Frontal cortex (tissue), 4 donors: ENCODE measurements at places on chromosomes 4 and X.

- DNase-seq = no peak
These were observed 38.7 kb downstream of the PCGF3 start for GRCh38 chr4:744212-744841.

GRCh38 chrX:39576041-39576872 is 521.5 kb downstream of the BCOR start:
- DNase-seq = no peak

- no peak for DNase-seq
These were observed 7.2 kb upstream of the FAM9C start for GRCh38 chrX:13051529-13052172.

DNA sequence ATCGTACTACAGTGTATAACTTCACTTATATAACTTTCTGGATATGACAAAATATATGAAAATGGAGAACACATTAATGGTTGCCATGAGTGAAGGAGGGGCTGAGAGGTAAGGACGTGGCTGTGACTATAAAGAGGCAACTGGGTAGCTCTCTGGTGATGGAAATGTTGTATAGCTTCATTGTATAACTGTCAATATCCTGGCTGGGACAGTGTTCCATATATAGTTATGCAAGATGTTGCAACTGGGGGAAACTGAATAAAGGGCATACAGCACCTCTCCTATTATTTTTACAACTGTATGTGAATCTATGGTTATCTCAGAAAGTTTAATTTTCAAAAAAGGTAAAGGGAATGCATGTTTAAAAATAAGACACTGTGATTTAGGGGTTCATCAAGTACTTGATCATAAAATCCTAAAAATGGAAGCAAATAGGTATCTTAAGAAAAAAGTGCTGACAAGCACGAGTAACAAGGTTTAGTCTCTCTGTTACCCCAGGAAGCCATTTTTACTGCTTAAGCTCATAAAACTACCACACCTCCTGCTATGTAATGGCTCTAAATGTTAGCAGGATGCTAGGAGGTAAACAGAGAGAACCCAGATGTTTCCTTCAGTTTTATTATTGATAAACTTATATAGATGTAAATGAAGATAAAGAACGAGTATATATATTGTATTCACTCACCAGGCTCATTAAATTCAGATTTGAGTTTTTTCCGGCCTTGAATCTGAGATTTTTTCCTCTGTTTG is 34.0 kb downstream of the NAF1 start:
- DNase-seq = no peak

DNA sequence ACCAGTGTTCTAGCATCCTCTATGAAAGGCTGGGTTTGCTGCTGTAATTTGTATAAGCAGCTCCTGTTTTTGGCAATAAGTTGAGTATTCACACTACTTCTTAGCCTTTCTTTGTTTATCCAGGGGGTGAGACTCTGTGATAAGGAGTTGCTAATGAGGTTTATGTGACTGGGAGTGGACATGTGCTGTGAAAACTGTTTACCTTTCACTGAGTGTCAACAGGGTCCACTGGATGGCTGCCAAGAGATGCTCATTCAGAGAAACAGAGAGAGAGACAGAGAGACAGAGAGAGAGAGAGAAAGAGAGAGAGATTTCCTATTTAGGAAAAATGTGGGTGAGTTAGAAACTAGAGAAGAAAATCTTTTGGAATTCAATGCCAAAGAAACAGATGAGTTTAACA is 233.9 kb downstream of the CHIC2 start:
- no peak for DNase-seq

- DNase-seq = no peak
These were observed 142.7 kb upstream of the PAQR3 start for GRCh38 chr4:79081973-79082372.

GRCh38 chrX:43552156-43552555 is 103.9 kb upstream of the MAOA start:
- DNase-seq = no peak

GRCh38 chr4:89316931-89317366 is 9.3 kb upstream of the GPRIN3 start:
- no peak for DNase-seq

DNA sequence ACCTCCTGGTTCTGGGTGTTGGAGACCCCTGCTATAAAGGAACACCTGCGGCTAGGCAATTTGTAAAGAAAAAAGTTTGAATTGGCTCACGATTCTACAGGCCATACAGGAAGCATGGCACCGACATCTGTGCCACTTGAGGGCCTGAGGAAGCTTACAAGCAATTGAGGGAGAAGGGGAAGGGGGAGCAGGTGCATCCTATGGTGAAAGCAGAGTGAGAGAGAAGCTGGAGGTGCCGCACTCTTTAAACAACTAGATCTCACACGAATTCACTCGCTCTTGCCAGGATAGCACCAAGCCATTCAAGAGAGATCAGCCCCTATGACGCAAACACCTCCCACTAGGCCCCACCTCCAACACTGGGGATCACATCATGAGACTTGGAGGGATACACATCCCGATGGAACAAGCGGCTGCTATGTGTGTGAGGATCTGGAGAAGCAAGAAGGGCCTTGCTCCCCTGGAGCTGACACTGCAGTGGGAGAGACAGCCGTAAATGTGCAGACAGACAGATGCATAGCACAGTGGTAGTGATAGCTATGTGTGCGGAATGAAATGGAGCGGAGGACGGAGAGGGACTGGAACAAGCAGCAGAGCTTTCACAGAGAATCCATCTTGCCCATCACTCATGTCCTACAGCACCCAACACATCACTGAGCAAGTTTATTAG is 60.7 kb upstream of the HELT start:
- no peak for DNase-seq

DNA sequence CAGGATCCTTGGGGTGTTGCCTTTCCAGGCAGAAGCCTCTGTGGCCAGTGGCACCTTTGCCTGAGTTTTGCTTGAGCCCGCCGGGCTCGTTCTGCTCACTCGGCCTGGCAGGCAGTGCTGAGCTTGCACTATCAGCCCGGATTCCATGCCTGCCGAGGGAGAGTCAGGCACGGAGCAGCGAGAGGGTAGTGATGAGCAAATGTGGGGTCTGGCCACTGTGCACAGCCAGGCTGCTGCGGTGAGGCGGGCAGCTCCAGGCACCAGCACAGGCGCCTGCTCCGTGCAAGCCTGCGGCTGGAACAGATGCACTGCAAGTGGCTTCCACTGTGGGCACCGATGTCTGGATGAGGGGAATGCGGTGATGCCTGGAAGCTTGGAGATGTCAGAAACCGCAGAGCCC is 619.2 kb downstream of the RAPGEF2 start:
- no peak for DNase-seq

DNA sequence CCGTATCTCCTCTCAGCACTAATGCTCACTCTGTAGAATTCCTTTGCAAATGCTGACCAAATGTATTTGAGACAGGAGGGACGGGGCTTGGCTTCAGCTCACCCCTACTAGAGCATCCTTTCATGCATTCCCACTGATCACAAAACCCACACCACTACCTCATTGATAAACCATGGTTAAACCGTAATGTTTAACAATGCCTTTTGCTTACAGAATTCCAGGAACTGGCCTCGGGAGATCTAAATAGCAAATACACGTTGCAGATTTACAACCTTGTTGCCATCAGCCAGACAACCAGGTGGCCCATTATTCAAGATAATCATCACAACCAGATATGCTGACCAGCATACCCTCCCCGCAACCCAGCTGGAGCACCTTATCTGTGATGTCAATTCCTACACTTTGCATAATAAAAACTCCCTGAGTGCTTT is 391.9 kb downstream of the KCTD8 start:
- DNase-seq = no peak

DNA sequence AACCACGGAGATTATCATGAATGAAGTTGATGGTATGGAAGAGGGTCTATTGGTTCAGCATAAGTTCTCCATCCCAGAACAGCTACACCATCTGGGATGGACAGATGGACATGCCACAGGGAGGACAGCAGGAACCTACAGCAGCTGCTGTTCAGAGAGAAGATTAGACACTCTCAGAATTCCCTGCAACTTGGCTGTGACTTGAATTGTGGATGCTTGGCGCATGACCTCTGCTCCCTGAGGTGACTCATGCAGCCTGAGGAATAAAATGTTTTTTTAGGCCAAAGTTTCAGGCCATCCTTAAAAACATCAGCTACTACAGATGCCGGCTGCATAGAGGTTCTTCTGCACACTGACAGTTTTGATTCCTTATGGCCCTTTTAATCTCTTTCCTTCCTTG is 97.3 kb downstream of the RS1 start:
- DNase-seq = no peak

GRCh38 chr4:4766564-4766963 is 92.9 kb upstream of the MSX1 start:
- no peak for DNase-seq

- no peak for DNase-seq
These were observed 8.8 kb downstream of the DDX60 start for GRCh38 chr4:168309781-168310180.

DNA sequence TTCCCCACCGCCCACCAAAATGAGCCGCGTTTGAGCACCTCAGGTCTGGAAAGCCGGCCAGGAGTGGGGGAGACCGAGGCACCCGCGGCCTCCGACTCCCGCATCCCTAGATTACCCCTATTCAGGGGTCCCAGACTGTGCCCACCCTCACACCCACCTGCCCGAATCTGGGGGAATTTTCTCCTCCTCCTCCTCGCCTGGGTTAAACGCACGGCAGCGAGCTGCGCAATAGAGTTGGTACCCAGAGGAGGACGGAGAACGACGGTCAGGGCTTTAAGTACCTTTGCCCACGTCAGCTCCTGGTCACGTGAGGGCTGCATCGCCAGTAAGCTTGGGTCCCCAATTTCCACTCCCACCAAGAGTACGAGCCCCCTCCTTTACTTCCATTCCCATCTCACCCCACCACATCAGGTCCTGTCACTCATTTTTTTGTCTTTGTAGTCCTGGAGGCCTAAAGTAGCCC is at the start of gene ARMCX2:
ARMCX2 (minus strand) TSS at position 250 of the 463 bp plus-strand sequence. CDS start 2,262 bp downstream, outside the sequence.
- peak; percentile 66 for DNase-seq

GRCh38 chr4:88163336-88163735 is 4.9 kb upstream of the ABCG2 start:
- DNase-seq = no peak

GRCh38 chrX:12979616-12980015 is 4.7 kb downstream of the TMSB4X start:
- DNase-seq = no peak

GRCh38 chrX:152038804-152039203 is 64.3 kb upstream of the GABRE start:
- no peak for DNase-seq

GRCh38 chr4:122341886-122342285 is 36.9 kb upstream of the ADAD1 start:
- no peak for DNase-seq

DNA sequence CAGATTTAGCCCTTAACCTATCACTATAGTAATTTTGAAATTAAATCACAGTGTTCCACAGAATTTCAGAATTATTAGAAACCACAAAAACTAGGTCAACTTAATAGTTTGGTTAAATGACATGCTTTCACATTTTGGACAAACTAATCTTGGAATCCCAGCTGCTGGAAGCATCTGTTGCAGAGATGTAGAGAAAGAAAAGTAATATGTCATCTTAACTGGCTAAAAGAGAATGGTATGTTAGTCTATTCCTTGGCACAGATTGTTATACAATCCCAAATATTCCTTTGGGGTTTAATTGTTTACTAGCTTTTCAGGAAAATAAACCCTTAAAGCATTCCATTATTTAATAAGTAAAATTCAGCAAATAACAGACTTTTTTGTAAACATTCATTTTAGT is 519.9 kb downstream of the IL15 start:
- DNase-seq = no peak

GRCh38 chr4:84389406-84389805 is 109.7 kb downstream of the NKX6-1 start:
- no peak for DNase-seq

DNA sequence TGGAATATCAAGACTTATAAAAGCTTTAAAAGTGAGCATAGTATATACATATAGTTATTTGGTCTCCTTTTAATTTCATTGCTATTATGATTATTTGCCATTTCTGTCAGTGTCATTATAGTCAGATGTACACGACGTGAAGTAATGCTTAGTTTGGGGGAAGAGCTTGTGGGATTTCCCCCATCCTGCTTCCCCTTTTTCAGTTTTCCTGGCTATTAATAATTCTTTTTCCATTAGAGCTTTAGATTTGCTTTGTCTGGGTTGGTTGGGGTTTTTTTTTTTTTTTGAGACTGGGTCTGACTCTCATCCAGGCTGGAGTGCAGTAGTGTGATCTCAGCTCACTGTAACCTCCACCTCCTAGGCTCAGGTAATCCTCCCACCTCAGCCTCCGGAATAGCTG is 5.4 kb downstream of the ABCE1 start:
- no peak for DNase-seq

DNA sequence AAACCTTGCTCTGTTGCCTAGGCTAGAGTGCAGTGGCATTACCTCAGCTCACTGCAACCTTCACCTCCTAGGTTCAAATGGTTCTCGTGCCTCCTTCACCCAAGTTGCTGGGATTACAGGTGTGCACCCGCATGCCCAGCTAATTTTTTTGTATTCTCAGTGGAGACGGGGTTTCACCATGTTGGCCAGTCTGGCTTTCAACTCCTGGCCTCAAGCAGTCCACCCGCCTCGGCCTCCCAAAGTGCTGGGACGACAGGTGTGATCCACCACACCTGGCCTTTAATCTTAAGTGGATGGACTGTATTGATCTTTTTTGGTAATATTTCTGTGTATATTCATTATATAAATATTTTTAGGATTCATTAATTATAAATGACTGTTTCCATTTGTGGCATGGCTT is 158.7 kb upstream of the CXorf51A start:
- no peak for DNase-seq

- DNase-seq = no peak
These were observed 12.0 kb downstream of the TMEM187 start for GRCh38 chrX:153984351-153985178.

DNA sequence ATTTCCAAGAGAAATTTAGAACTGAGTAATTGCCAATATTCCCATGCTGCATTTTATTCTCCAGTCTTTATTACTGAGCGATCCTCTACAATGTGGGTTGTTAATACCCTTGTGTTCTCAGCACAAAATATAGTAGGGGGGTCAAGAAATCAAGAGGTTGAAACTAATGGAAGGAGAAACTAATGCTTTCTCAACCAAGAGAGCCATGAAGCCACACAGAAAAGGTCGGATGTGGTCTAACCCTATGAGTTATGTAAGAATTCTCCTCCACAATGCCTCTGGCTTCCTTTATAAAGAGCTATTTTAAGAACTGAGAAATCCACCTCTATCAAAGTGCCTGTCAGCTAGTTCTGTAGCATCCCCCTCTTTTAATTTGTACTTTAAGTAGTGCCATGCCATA is 268.5 kb downstream of the CHIC1 start:
- no peak for DNase-seq

- no peak for DNase-seq
These were observed 306.3 kb upstream of the PPARGC1A start for GRCh38 chr4:24195991-24196736.

GRCh38 chr4:31194823-31195222 is 474.7 kb downstream of the PCDH7 start:
- DNase-seq = no peak
